ENCODE measurements at places on chromosomes 3 and 15. TPM values are rescaled to one million over a fixed set of nuclear protein-coding genes. Genes with fewer than 3 reads are reported as not detected.

PPP1R14D gene
- total RNA-seq = not detected

FBXO40 gene
- total RNA-seq = not detected

DNA sequence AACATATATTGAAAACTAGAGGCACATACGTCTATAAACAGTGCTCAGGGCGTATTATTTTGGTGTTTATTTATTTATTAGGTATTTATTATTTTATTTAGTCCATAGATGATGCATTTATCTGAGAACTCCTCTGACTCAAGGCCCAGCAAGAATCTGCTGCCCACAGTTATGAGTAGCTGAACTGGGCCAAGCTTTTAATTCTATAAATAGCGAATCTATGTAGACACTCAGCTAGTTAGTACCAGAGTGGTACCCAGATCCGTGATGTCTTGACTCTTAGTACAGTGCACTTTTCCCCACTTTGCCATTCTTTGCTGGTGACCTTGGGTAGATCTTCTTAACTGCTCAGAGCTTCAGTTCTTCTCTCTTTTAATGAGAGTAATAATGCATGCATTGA, 370.4 kb upstream of the TPRG1 start:
- DNase-seq = no peak

PAQR9 gene
- total RNA-seq = not detected

DNA sequence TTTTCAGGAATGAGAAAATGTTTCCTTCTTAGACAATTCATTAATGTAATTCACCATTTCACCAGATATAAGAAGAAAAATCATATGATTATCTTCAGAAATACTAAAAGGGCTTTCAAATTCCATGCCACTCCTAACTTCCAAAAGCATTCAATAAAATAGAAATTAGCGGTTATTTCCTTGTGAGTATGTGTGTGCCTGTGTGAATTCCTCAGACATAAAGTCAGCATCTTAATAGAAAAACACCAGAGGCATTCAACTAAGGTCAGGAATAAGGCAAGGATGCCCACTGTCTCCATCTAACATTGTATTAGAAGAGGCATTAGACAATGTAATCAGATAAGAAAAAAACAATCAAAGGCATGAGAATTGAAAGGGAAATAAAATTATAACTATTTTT, 88.4 kb downstream of the PLCH1 start:
- no peak for DNase-seq

DGKG gene
- 0.37 TPM for total RNA-seq

LMAN1L gene
- total RNA-seq = 0.47 TPM

DNA sequence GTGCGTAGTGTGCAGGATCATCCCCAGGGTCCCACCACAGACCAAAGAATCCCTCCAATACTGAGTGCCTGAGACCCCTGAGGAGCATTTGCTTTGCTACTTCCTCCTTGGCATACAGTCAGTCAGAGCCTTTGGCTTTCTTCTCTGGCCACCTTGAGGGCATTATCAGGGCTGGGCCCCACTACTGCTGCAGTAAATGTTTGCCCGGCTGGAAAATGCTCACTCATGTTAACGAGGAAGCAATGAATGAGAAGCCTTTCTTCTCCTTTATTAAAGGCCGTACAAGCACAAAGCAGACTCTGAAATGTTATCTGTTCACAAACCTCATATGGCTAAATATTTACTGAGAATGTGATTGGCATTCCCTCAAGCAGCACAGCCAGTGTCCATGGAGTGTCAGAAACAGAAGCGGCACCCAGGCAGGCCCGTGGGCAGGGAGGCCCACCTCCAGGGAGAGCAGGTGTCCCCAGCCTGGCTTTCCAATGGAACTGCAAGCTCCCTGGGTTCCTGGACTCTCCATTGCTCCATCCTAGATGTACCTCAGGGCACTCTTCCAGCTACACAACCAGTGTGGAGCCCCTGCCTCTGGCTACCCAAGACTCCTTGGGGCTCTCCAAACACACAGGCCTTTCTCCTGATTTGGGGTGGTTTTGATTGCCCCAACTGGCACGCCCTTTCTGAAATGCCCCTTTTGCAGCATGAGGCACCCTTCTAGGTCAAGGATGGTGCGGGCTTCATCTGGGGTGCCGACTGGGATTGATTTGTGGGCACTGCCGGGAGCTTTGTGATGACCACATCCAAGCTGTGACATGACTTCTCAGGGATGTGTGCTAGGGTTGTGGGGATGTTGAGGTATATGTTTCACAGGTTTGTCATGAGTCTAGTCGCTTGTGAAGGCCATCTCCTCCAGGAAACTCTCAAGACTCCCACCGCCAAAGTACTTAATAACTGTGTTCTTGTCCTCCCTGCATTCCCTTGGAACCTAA, 195.6 kb downstream of the FAM43A start:
- DNase-seq = no peak

GRCh38 chr15:89205991-89206585, 15.3 kb downstream of the RLBP1 start:
- no peak for DNase-seq

- no peak for DNase-seq
Measured at GRCh38 chr3:152321200-152321954, 52.6 kb downstream of the MBNL1 start.

DNA sequence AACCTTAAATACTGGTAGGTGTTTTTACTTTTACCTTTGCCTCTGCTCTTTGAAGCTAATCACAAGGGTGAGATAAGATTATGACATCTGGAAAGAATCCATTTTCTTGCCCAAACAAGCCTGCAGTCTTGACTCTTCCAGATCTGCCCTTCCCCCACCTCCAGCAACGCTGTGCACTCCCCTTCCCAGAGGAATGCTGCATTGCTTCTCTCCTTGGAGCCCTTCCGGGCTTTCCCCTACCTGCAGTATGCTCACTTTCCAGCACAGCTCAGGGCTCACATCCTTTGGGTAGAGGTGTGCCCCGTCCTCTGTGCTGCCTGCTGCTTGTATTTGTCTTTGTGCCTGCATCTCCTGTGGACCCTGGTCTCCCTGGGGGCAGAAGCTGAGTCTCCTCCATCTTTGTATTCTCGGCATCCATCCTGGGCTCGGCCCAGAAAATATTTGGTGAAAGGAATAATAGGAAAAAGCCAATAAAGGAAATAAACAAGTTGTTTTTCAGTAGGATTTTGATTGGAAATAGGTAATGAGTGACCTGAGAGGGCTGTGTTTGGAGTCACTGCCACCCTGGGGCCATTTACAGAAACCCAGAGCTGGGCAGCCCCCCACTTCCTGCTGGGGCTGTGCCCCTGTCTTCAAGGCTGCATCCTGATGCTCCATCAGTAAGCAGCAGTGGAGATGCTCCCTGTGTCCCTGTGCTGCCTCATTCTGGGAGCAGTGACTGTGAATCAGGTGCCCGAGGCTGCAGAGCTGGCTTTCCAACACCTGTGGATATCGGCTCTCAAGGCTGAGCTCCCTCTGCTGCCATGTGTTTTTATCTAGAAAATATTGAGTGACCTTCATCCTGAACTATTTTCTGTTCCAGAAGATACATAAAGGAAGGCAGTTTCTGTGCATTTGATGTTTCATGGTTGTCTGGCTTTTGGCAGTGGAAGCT, 117.5 kb downstream of the EEFSEC start:
- DNase-seq = no peak

LDHAL6B gene
- total RNA-seq = not detected

SERPINI2 gene
- total RNA-seq = not detected

DNA sequence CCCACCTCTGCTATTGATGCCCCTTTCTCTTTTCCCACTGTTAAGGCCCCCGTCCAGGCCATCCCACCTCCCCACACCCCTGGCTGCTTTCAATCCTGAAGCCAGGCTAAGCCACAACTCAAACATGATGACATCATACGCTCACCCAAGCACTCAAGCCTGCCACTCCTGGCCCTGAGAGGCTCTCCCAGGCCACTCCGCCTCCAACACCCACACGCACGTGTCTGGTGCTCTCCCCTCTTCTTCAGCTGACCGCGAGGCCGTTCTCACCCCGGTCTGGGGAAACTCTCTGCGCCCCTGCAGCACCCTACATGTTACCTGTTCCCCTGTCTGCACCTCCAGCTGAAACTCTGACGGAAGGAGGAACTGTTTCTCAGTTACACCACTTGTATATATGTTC, 6.2 kb downstream of the ZXDC start:
- DNase-seq = no peak

VWA5B2 gene
- not detected for total RNA-seq

DNA sequence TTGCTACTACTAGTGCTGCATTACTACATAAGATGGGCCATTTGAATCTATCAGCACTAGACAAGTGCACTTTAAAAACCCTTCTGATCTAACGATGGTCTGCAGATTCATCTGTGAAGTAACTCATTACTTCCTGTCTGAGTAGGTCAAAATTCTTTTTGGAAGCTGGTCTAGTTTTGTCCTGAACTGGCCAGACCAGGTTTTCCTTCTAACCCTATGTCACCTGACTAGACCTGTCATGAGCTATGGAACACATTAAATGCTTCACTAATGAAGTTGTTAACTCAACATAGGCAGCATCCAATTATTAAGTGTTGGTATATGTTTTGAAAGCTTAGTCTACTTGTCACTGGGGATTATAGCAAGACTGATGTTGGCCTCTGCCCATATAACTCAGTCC, 10.1 kb upstream of the RBM5 start:
- DNase-seq = no peak

GOLGA8T gene
- 0.94 TPM for total RNA-seq

BFSP2 gene
- 0.42 TPM for total RNA-seq

- no peak for DNase-seq
Measured at GRCh38 chr3:34183611-34184340, 385.3 kb downstream of the PDCD6IP start.

CKMT1B gene
- not detected for total RNA-seq

DNA sequence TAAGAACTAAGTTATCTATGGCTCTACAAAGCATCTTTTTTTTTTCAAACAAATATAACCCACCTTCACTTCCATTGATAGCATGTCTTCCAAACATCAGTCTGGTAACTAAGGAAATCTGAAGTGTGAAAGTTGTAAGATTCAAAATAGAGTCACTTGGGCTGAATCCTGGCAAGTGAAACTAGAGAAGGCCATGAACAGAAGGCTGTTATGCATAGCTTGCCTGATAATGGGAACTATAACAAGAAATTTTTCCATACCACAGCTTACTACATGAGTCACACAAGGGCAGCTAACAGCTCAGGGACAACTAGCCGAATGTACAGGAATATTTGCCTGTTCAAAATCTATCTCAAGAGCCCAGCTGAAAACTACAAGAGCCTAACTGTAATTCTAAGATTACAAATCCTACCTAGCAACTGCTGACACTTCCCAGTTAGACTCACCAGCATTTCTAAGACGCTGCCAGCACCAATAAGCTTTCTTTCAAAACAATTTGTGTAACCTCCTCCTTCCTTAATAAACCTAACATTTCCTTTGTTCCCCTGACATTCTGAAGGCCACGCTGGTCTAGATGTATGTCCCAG, 1066.5 kb downstream of the PLOD2 start:
- DNase-seq = no peak

DNA sequence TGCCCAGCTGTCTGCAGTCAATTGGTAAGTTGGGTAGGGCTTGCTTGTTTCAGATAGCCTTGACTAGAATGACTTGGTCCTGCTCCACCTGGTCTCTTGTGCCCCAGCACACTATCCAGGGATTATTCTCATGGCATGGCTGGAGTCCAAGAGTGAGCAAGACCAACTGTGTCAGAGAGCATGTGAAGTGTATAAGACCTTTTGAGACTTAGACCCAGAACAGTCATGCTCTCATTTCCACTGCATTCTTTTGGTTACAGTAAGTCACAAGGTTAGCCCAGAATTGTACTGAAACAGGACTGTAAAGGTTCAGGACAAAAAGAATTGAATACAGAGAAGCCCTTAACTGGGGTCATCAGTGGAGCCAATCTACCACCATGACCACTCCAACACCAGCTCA, 650.8 kb upstream of the ADAMTS9 start:
- no peak for DNase-seq

DNA sequence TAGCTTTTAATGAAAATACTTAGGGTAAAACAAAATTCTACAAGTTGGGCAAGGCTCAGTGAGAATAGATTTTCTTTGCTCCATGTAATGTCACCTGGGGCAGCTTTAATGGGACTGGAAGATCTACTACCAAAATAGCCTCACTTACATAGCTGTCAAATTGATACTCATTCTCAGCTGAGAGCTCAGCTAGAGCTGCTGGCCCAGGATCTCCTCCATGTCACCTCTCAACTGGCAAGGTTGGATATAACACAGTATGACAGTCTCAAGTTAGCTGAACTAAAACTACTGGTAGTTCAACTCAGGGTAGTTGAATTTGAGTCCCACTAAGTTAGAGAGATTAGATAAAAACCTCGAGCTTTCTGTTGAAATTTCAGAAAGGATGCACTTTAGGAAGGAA, 218.5 kb upstream of the PLSCR5 start:
- no peak for DNase-seq

AQP9 gene
- total RNA-seq = not detected

GRIP2 gene
- not detected for total RNA-seq

DNA sequence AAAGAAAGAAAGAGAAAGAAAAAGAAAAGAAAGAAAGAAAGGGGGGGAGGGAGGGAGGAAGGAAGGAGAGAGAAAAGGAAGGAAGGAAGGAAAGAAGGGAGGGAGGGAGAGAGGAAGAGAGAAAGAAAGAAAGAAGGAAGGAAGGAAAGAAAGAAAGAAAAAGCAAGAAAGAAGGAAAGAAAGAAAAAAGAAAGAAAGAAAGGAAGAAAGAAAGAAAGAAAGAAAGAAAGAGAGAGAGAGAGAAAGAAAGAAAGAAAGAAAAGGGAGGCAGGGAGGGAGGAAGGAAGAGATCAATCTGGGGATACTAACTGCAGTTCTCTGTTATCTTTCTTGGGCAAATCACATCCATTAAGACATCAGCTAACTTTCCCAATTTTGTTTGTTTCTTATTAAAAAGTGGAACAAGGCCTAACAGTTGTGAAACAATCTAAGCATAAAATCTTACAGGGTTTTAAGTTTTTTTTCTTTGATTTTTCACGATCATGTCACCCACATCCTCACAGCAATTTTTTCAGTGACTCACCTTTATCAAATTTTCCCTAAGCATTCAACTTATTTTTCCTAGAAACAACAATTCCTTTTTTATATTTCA, 36.8 kb downstream of the TBC1D2B start:
- no peak for DNase-seq

DNA sequence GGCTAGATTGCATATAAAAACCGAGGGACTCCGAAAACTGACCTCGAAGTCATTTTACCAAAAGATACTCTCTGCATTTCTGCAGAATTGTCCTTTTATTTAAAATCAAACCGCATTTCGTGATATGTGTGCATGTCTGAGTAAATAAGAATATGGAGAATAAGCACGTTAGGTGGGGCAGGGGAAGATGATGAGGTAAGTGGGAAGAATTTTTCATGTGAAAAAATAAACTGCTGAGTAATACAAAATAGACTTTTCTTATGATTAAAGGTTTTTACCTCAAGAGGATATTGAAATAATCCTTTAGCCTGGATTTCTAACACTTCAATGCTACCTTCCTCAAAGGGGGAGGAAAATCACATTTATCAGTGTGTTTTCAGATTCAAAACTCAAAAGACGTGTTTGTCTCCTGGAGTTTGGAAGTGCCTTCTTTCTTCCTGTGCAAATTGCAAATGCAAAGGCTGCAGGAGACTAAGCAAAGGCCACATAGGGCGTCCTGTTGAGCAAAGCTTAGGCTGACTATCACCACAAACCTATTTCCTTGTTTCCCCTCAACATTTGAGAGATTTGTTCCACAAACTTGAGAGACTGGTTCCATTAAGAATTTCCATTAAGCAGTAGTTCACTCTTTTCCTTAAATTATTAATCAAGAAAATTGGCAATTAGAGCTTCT, 813.5 kb downstream of the MCTP2 start:
- no peak for DNase-seq

All from activated CD8-positive, alpha-beta T cell treated with anti-CD3 and anti-CD28 coated beads, Interleukin-2, amount 10 ng/mL, durations not matched to agents 7 days and 5 days (primary cell).